Omental fat pad (tissue), 4 donors: ENCODE measurements at places on chromosomes 1 and 21. TPM values are rescaled to one million over a fixed set of nuclear protein-coding genes. Genes with fewer than 3 reads are reported as not detected.

Gene SPRR2B
- total RNA-seq = not detected

Gene AMY1A
- total RNA-seq = not detected

Gene SDHC
- total RNA-seq = 22.9 TPM

GRCh38 chr1:90434460-90434859 lies 282.6 kb downstream of the BARHL2 start:
- no peak for DNase-seq

- no peak for DNase-seq
Observed at GRCh38 chr1:108601708-108602410, 42.0 kb downstream of the EEIG2 start.

Gene IFT25
- total RNA-seq = 15.9 TPM

DNA sequence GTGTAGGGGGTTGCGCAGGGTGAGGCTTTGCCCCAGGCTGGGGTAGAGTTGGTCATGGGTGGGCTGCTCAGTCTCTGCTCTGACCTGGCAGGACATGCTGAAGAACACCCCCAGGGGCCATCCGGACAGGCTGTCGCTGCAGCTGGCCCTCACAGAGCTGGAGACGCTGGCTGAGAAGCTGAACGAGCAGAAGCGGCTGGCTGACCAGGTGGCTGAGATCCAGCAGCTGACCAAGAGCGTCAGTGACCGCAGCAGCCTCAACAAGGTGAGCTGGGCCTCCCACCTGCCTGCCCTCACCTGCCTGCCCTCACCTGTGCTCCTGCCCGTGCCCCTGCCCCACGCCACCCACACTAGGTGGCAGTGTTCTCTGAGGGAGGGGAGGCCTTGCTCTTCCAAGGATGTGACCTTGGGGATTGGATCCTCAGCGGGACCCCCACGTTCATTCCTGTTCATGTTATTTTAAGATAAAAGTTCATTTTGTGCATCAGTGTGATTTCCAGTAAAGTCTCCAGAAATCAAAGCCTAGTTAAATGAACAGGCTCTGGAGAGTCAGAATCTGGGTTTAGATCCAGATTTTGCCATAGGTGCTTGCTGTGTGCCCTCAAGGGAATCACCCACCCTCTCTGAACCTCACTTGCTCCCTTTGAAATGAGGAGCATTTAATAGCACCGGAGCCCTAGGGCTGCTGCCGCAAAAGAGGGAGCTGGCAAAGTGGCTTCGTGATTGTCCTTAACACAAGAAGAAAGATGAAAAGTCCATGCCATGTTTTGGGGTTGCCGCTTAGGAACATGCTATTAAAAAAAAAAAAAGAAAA lies 87.9 kb downstream of the ARHGEF10L start:
- DNase-seq = no peak

DNA sequence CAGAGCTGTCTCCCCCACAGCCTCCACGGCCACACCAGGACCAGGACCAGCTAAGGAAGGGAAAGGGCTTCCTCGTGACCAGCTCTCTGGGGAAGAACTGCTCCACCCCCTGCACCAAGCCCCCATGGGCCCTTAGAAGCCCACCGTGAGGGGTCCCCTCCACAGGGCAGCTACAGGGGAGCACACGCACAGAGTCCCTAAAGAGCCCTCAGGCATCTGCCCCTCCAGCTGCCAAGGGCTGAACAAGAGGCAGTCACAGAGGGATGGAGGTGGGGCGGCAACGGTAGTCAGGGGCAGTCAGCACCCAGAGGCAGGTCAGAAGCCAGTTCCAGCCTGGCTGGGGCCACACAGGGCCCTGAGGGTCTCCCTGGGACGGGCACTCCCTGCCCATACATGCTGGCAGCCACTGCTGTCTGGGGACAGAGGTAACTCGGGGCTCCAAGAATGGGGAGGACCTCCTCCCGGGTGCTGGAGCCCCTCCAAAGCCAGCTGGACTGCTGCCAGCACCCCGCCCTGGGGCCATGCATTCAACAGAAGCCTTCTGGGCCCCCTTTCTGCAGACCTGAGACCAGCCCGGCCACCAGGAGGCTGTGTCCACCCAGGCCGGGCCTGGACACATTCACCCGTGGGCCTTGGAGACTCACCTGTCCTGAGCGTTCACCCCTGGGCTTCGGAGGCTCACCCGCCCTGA lies 18.7 kb downstream of the SLC19A1 start:
- DNase-seq = no peak

Gene GUCA2B
- not detected for total RNA-seq

DNA sequence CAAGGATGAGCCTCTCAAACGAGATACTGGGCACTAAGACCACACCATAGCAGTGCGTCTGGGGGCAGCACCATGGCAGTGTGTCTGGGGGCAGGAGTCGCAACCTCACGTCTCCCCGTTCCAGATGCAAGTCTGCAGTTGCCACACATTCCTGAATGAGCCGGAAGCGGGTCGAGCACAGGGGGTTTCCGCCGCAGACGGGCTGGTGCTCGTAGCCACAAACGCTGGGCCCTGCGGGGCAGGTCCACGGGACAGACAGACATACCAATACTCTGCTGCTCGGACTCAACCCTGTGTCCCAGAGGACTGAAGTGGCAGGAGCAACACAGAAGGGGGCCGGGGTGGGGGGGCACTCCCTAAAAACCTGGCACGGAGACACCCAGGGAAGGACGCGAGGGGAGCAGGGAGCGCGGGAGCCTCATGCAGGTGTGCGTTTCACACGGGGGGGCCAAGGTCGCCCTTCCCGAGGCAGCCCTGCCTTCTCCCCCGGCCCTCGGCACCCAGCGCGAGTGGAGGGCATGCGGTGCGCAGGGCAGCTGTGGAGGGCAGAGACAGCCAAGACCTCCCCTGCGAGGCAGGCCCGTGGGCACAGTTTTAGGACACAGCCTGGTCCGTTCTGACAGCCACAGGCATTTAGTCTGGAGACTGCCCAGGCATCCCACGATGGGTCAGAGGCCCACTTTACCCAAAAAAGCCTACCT lies 24.5 kb downstream of the PTTG1IP start:
- no peak for DNase-seq

Gene OR2L2
- total RNA-seq = not detected

GRCh38 chr1:68811806-68812205 lies 314.9 kb upstream of the DEPDC1 start:
- no peak for DNase-seq

DNA sequence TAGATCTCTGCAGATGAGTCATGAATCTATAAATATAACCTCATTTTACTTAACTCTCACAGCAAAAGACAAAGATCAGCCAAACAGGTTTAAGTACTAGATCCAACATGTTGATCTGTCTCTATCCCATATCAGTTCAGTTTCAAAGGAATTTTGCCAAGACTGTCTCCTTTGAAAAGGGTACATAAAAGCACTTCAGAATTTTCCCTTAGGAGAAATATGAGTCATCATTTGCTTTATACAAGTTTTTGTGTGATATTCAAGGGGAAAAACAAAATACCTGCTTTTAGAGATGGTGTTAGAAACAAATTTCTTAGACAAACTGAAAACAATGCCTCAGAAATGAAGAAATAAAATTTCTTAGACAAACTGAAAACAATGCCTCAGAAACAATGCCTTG lies 73.5 kb upstream of the LRRC7 start:
- no peak for DNase-seq

Gene GJC2
- 2.8 TPM for total RNA-seq

DNA sequence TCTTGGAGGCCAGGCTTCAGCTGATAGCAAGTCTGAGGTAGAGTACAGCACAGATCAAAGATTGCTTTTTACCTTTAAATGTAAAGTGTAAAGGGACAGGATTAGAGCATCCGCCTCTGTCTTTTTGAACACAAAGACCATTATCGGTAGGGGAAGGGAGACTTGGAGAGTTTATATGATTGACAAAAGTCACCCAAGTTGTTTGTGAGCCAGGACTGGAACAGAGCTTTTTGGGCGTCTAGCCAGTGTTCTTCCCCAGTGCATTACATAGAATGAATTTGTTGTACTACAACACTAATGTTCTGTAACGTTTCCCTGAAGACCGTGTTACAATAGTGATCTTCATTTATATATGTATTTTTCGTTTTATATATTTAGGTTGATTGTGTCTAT lies 9.3 kb upstream of the PIGC start:
- no peak for DNase-seq

DNA sequence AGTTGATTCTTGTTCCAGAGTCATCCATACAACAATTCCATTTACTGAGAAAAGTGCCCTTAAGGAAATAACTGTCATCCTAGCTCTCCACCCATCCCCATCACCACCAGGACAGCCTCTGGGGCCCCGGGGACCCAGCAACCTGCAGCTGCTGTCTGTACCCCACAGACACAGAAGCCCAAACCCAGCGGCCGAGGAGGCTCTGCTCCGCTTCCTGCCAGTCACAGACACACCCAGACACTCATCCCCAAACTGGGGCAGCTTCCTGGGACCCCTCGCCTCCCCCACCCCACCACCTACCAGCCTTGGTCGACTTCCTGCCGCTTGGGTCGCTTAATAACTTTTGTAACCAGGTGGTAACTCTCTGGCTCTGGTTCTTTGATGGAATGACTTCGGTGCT lies 121.6 kb upstream of the SLC25A33 start:
- DNase-seq = no peak

DNA sequence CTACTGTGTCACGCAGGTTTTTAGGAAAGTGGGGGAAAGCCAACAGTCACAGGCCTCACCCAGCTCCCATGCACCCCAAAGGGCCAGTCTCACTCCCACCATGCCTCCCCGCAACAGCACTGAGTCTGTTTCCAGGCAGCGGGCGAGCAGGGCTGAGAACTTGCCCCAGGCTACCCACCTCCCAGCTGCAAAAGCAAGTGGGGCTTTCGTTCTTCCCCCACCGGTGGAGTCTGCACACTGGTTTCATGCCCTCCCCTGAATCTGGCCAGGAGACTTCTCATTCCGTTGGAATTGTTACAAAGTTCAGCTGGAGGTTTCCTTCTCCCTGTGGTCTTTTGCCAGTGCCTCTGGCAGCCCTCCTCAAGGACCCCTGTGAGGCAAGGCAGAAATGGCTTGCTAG lies 53.6 kb upstream of the KCNJ15 start:
- no peak for DNase-seq

Gene ATAD3B
- total RNA-seq = 21.1 TPM

GRCh38 chr1:33329600-33330305 lies 8.9 kb upstream of the A3GALT2 start:
- DNase-seq = no peak

Gene RNF186
- not detected for total RNA-seq

Gene ZNF593OS
- not detected for total RNA-seq

DNA sequence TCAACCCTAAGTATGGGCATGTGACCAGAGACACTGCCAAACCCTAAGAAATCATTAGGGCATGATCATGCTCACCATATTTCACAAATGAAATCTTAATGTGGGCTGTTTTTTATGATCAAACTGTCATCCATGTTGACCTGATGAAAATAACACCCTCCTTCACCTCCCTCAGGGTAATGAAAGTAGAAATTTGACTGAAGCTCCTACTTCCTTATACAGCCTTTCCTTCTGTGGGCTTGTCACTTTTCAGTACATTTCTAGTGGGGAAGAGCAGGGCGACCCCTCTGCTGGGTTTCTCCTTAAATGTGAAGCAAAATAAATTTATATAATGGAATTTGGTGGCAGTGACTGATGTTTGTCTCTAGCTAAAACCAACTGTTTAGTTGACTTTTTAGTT lies 25.9 kb downstream of the IVNS1ABP start:
- no peak for DNase-seq

Gene CACNA1S
- not detected for total RNA-seq

- DNase-seq = no peak
Observed at GRCh38 chr1:94708811-94709210, 111.3 kb upstream of the SLC44A3 start.

DNA sequence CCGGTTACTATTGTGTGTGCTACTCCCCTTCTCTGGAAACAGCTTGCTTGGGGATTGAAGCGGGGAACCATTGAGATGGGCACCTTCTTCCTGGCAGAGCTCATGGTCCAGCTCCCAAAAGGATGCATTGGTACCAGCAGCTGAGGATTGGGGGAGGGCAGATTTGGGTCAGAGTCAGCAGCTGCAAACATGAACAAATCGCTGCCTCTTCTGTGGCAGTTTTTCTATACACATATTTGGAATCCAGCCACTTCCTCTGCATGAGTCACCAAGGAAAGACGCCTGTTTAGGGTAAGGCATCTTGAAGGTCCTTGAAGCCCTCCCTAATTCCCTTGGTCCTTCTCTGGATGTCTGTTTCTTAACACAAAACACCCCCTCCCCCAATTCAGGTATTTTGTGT lies 104.7 kb downstream of the DAB1 start:
- no peak for DNase-seq

DNA sequence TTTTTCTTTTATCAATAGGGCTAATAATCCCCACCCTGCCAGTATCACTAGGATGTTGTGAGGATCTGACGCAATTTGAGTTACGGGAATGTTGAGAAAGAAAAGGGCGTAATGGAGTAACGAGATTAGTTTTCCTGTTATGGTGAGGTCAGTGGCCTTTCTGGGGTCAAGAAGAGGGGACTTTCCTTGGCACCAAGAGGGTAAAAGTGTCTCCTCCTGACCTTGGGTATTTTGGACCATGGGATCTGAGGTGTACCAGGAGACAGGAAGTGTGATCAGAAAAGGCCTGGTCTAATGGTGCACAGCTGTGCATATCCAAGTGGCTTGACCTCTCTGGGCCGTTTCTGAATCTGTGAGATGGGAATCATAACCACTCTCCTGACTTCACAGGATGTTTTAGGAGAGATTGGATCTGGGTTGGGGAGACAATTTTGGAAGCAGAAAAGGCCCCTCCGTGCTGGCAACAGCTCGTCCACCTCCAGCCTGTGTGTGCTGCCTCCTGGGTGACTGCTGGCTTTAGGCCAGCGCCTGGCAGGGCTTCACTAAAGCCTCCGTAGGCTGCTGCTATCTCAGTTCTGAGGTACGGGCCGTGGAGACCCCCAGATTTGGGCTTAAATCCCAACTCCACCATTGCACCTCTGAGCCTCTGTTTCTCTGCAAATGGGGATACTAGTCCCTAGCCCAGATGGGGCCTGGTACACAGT lies 37.1 kb downstream of the ALPL start:
- DNase-seq = no peak

DNA sequence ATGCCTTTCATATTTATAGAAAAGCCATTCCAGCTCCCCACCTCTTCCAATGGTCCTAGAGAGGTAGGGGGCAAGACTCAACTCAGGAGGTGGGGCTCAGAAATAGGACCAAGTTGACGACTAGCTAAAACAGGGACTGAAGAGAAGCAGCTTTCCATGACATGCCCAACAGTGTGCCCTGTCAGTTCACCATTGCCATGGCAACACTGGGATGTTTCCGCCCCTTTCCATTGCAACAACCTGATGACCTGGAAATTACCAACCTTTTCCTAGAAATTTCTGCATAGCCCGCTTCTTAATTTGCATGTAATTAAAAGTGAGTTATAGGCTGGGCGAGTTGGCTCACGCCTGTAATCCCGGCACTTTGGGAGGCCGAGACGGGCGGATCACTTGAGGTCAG lies 22.4 kb upstream of the INTS3 start:
- DNase-seq = no peak
